ENCODE measurements at places on chromosomes 5 and 9.

DNA sequence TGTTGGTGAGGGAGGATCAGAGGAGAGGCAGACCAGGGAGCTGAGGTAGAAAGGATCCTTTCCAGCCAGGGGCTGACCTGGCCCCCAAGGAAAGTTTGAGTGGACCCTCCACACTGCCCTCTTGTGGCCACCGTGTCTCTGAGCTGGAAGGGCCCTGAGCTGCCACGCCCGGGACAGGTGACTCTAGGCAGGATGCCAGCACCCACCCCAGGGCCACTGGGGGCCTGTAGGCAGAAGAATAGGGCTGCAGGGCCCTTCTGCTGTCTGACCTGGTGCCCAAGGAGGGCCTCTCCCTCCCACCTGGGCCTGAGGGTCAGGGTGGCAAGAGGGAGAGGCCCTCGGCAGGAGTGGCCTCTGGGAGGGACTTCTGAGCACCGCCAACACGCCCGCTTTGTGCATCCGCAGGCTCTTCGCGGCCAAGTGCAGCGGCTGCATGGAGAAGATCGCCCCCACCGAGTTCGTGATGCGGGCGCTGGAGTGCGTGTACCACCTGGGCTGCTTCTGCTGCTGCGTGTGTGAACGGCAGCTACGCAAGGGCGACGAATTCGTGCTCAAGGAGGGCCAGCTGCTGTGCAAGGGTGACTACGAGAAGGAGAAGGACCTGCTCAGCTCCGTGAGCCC, 76.8 kb downstream of the LMX1B start:
- DNase-seq = no peak

DNA sequence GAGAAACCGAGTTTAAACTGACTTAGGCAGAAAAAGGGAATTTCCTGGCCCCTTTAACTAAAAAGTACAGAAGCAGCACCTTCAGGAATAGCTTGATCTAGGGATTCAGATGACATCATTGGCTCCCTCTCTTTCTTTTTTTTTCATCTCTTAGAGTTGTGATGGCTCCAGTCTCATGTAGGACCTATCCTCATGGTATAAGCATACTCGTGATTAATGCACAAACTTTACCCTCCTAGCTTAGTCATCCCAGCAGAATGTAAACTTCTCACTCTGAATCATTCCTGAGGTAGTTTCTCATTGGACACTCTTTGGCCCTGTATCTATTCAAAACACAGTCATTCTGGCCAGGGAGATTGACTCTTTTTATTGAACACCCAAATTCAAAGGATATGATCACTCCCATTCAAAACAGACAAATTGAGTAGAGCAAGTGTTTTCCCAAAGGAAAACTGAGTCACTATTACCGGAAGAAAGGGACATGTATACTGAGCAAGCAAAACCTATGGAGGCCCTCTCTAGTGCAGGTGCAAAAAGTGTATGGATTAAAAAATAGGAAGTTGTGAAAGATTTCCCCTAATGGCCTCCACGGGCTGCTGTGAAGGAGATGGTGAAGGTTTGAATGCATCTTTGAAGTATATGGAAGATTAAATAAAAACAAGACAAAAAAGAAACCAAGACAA, 27.6 kb upstream of the SMIM23 start:
- no peak for DNase-seq

DNA sequence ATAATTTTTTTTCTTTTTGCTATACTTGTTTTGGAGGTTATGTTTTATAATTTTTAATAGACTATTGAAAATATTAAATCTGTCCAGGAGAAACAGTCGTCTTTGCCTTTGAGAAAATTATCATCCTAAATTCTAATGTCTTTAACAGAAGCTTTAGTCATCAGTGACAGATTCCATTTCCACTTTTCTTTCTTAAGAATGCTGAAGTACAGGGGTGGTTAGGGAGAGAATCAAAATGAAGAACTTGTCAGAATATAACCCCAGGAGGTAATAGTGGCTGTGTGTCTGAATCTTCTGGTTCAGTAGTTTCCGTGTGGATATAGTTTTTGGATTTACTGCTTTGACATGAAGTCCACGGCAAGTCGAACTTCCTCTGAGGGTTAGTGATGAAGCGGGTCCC, 111.8 kb downstream of the DAPK1 start:
- no peak for DNase-seq

DNA sequence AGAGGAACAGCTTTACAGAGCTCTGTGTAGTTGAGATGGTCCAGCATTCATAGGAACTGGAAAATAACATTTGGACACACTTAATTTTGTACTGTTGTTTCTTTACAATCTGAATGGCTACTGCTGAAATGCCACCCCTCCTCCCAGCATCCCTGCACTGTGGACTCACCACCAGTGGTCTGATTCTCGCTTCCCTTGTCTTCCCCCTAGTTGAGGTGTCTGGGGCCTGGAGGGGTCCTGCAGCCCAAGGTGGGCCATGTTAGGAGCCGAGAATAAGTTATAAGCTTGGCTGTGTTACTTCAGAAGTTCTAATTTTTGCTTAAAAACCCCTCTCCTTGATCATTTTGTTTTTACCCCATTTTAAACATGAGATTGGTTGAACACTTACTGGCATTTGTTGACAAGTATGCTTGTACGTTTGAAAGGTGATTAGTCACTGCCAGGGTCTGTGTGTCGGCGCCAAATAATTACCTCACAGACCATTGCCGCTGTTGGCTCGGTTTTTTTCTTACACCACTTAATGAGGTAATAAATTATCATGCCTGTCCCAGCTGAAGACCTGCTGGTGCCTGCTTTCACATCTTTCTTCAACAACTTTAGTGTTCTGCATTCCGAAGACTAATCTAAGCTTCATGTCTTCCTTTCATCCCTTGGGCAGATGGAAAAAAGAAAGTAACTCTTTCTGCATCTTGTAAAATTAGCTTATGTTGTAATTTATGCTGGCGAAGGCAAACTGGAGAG, 65.8 kb downstream of the MCCC2 start:
- no peak for DNase-seq

DNA sequence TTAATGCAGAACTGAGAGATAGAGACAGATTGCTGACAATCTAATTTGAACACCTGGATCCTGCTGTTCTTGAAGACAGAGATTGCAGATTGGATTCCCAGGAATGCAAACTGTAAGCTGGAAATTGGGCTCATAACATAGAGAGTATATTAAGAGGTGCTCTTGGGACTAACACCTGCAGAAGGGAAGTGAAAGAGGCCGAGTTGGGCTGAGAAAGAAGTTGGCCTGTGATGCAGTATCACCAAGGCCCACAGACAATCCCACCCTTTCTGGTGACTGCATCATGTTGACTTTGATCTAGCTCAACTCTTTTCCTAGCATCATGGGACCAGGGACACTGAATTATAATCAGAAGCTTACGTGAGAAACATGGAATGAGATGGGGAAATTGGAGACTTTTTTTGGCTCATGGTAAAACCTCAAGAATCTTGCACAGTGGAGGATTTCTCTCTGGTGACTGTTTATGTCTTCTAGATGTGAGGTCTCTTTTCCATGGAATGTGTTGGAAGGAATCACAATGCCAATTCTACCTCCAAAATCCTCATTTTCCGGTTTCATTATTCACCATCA, 36.5 kb upstream of the NUDT12 start:
- no peak for DNase-seq

DNA sequence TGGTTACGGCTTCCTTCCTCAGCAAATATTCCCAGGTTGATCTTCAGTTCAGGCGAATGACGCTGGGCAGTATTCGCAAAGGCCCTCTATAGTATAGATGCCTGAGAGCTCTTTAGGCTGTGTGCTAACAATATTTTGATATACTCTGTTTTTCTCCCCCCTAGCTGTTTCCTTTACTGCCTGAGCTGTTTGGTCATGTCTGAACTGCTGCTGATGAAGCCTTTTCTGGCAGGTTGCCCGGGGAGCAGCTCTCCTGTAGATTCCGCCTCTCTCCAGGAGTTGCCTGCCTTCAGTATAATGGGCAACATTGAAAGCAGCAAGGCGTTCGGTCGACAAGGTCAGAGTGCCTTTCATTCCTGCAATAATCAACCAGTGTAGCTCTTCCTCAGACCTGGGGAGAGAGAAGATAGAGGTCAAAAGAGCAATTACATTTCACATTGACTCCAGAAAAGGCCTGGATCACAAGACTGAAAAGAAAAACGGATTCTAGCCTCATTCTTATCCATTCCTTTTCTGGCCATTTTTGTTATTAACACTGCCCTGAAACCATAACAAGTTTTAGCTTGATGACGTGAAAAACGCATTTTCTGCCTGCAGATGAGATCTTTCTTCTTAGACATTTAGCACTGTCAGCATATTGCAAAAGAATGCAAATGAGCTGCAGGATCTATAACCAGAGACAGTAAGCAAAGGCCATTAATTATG, 60.1 kb upstream of the ZNF608 start:
- no peak for DNase-seq

GRCh38 chr9:106032978-106033377, 338.6 kb downstream of the TMEM38B start:
- DNase-seq = no peak

DNA sequence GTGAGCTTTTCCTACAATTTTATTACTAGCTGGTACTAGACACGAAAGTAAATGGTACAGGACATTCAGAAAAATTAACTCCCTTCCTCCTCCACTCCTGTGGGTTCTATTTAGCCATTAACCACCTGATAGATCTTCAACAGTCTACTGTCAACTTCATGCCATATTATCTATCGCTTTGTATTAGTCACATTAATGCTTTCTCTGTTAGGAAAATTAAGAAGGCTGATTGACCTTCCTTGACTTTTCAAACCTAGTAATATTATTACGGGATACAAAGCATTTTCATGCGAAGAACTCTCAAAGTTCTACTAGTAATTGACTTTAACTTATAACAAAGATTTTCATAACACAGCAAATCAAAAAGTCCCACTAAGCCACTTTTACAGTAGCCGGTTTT, 1.2 kb downstream of the TEX10 start:
- no peak for DNase-seq

GRCh38 chr5:149427374-149427773, 48.3 kb upstream of the IL17B start:
- no peak for DNase-seq

DNA sequence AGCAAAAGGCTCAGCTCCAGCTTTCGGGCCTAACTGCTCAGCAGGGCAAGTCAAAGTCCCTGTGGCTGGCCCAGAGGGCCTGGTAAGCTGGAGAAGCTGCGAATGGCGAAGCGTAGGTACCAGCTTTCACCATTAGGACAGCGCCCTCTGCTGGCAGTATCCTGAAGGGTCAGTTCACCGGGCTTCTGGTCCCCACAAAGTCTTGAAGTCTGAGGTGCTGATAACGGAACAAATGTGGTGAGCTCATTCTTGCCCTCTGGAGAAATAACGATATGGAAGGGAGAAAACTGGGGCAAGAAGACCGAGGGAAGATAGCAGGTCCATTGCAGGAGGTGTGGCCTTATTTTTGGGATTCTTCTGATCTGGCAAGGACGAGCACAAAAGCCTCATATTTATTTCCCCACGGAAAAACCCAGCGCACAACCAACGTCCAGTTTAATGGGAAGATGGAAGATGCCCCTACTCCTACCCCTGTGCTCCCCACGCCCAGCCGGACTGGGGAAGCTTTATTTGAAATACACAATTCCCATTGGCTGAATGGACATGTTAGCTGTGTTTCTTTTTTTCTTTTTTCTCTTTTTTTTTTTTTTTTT, 7.2 kb downstream of the SOWAHA start:
- DNase-seq = peak; percentile 75

- DNase-seq = peak; percentile 28
These were observed at the start of gene ARID3C for GRCh38 chr9:34628656-34629490. TSS of gene ARID3C (minus strand) at chr9:34629066. CDS start at chr9:34628014, 1,052 bp downstream.

- DNase-seq = no peak
These were observed 71.1 kb upstream of the NEURL1B start for GRCh38 chr5:172569861-172570558.

DNA sequence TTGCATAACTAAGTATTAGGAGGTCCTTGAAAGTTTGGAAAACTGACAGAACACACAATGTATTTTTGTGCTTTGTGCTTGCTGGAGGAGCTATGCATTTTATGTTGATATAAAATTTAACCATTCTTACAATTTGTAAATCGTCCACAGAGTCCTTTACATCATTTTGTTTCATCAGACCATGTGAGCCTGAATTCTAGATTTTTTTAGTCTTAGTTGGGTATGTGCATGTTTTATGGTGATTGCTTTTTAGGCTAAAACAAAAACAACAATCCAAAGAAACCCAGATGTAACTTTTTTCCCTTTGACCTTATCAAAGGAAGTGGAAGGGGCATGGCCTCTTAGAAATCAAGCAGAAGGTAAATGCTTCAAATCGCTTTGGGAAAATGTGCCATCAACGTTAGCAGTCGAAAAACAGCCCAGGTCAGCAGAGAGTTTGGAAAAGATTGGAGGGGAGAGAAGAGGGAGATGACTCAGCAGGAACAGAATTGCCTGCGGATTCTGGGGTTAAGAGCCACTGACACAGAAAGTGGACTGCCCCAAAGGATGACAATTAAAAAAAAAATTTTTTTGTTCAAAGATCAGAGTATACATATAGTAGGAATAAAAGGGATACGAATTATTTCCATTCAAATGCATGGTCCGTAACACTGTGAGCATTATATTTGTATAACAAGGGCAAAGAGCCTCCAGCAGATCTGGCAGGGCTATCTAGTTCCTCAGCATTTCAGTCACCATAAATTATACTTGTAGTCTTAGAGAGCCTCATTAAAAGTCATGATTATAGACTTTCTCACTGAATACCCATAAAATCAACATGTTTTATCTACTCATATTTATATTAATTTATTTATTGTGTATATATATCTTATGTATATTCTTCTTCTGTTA, 253.5 kb upstream of the HAPLN1 start:
- no peak for DNase-seq
